ENCODE measurements at places on chromosomes 12 and 14.
A peak's percentile ranks its signal among the peaks of the same experiment; 100 is the strongest.

DNA sequence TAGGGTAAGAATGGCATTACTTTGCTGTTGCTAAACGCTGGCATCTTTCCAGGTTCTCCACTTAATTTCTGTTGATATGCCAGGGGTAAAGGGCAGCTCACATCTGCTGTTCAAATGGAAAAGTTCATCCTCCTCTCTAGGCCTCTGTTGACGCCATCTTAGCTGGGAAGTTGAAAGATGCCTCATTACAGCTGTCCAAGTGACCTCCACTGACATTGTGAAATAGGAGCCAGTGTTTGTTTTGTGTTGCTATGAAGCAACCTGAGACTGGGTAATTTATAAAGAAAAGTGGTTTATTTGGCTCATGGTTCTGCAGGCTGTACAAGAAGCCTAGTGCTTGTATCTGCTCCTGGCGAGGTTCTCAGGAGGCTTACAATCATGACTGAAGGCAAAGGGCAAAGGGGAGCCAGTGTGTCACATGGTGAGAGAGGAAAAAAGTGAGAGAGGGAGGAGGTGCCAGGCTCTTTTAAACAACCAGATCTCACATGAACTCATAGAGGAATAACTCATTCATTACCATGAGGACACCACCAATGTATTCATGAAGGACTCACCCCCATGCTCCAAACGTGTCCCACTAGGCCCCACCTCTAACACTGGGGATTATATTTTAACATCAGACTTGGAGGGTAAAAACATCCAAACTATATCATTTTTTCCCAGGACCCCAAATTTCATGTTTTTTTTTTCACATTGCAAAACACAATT, 3.2 kb upstream of the ADAM21 start:
- DNase-seq: peak; percentile 47

DNA sequence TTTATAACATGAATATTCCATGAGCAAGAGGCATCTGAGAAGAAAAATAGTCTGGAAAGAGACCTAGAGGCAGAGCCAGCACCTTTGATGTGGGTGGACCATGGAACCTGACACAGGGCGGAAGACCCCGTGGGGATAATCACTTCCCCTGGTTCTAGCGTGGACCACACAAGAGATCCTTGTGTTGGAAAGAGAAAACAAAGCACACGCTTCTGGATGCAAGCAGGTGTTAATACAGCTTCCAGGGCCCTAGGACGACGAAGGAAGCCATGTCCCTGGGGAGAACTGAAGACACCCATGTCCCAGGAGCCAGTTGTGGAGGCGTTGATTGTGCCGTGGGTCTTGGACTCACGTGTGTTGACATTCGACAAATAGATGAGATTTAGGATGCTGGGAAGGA, 102.9 kb downstream of the ADGRD1 start:
- no peak for DNase-seq

- DNase-seq: no peak
These were observed 265.7 kb downstream of the BCL11B start for GRCh38 chr14:99006276-99006675.

DNA sequence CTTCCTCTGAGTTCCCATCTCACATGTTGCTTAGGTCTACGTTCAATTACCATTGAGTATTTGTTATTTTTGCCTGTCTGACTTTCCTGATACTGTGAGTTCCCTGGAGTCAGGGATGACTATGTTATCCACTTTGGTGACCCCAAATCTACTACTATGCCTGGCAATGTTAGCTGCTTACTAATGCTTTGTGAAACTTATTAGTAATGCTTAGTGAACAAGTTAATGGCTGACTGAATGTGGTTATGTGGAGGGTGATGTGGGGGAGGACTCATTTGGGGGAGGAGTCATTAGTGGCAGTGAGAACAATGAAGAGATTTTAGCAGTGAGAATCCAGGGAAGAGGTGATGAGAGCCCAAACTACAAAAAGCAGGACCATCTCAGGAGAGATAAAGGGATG, 121.6 kb downstream of the KTN1 start:
- DNase-seq: no peak

DNA sequence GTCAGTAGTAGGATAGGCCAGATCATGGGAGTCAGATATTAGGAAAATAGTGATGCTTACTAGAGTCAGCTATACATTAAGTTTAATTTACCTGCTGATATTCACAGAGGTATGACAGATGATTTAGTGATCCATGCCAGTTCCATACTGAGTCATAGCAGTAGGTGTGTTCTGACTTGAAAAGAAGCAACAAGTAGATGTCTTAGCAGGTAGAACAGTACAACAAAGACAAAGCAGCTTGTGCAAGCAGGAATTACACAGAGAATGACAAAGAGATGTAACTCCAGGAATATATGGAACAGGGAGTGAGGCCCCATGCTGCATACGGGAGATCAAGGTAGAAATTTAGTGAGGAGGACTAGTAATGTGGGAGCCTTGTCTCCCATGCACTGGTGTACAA, 556.9 kb downstream of the SLC16A7 start:
- DNase-seq: no peak

- no peak for DNase-seq
These were observed 6.0 kb downstream of the CDKN1B start for GRCh38 chr12:12723149-12723680.

DNA sequence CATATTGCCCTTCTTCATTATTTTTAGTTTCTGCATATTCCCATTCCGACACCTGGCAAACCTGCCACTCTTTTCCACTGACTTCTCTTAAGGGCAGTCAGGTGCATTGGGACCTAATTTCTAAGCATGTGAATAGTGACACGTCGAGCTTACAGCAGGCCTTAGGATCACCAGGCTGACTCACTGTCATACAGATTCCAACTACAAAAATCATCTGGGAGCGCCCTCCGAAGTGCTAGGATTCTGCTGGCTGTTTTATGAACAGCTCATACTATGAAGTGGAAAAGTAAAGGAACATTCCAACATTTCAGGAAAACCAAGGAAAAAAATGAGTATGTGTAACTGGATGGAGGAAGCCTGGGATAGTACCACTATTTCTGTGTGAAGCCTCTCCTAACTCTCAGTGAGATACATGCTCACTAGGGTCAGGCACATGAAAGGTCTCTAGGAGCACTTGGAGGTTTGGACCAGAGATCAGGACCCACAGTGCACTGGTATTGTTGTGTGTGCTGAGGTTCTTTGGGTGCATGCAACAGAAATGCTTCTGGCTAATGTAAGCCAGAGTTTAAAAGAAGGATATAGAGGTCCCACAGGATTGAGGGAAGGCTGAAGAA, 257.4 kb downstream of the ZFP36L1 start:
- DNase-seq: no peak

DNA sequence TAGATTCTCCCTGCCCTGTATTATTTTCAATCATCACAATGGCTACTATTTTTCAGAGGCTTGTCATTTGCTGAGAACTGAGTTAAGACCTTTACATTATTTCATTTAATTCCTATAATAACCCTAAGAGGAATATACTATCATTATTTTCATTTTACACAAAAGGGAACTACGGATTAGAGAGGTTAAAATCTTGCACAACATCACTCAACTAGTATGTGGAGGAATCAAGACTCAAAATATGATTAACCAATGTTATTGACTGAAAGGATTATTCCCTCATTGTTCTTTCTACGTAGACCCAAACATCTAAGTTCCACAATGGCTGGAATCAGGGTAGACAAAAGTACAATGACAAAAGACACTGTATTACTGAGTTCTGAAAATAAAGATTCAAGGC, 45.0 kb downstream of the GPR65 start:
- no peak for DNase-seq
